Activated CD4-positive, alpha-beta T cell treated with anti-CD3 and anti-CD28 coated beads for 36 hours (primary cell): ENCODE measurements at places on chromosomes 5 and 9. TPM values are rescaled to one million over a fixed set of nuclear protein-coding genes. Genes with fewer than 3 reads are reported as not detected.

DNA sequence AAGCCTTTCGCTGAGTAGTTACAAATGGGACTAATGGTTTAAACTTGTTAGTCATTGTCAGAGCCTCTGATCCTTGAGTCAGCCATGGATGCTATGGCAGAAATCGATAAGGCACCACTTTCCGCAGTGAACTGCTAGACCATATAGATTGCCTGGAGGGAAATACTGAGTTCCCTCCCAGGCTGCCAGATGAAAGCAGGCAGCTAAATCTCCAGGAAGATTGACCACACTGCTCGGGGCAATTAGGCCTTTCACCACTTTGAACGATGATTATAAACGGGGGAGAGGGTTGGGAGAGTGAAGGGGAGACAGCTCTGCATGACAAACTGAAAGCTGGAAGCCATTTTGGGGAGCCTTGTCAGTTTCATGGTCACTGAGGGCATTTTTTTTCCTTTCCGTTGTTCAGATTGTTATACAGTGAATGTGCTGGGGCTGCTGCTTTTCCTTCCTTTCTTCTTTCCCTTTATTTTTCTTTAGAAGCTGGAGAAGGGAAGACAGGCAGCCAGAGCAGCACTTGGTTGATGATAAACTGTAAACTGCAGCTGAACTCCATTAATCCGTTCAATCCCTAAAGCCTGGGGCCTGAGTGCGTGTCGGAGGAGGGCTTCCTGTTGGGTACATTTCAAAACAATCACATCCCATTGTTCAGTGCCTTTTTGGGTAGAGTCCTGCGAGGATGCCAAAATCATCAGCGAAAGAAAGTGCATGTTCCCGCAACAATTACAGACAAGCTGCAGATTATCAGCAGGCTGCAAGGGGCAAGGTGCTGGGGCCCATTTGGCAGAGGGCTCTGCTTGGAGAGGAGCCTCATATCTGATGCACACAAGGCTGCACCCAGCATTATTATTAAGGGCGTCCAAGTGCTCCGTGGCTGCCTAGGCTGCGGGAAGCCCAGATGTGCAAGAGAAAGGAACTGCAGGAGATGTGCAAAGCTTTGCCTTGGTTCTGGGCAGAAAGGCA is 308.4 kb downstream of the PSAT1 start:
- no peak for DNase-seq

DNA sequence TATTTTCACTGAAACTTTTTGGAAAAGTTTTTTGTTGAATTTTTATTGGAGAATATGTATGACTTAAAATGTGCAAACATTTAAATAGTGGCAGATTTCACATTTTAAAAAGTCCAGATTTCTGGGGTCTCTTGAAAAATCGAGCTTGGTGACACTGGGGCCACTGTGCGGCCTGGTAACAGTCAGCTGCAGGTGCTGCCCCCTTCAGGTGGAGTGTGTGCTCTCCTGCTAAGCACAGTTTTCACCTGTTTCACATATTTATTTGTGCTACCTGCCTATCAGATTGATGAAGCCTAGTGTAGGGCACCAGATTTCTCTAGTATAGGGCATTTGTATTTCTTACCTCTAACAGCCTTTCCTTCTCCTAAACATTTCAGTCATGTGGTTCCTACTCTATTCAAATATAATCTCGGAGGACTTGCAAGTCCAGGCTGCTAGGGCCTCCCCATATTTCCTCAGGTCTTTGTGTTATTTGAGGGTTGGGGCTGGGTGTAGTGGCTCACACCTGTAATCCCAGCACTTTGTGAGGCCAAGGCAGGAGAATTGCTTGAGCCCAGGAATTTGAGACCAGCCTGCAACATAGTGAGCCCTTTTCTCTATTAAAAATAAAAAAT is 95.8 kb upstream of the KLF9 start:
- DNase-seq: peak; percentile 76

DNA sequence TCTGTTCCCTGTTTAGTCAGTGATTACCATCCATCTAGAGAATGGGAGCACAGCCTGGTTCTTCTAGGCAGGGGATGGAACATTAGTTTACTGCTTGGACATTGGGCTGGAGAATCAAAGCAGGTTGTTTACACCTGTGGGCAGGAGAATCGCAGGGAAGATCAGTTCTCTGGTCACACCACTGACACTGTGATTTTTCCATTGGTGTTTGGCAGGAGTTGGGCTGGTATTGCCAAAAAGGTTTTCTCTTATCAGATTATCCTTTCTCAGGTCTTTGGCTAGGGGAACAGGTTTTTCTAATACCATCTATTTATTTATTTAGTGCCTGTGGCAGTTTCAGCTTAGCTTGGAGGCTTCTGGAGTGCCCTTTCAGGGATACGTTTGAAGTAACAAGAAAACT is 219.3 kb upstream of the GRIN3A start:
- no peak for DNase-seq

The RANBP3L gene
- 0.07 TPM for total RNA-seq

GRCh38 chr9:2229109-2229721 is 214.1 kb downstream of the SMARCA2 start:
- DNase-seq: no peak

The DIPK1B gene
- total RNA-seq: 0.25 TPM

The SPATA6L gene
- 0.21 TPM for total RNA-seq

GRCh38 chr9:29969856-29970647 is 2396.8 kb upstream of the C9orf72 start:
- no peak for DNase-seq

- peak; percentile 61 for DNase-seq
These were observed 57.1 kb upstream of the FUBP3 start for GRCh38 chr9:130522233-130522808.

- no peak for DNase-seq
These were observed 273.2 kb downstream of the GADD45G start for GRCh38 chr9:89878003-89878411.

DNA sequence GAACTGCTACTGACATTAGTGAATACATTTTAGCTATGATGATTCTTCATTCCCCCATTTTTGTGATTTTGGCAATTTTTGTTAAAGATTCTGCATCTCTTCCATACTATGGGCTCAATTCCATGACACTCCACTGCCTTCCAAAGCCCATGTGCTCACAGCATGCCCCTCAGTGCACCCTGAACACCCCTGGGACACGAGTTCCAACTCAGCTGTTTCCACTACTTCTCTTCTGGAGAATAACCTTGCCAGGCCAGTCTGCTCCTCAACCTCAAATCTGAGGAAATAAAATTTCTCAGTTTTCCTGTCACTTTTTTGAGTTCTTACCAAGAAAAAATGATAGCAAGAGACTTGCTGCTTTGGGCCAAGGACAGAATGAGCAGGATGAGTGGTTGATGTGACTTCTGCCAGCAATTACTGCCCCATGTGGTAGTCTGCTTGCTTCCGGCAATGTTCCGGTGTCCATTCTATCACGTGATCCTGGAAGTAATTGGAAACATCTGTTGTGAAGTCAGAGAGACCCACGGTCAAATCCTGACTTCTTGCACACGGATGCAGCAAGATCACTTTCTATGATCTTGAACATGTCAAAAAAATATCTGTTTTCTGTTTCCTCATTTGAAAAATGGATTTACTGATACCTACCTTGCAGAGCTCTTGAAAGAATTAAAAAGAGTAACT is 58.3 kb downstream of the EGFLAM start:
- DNase-seq: no peak

DNA sequence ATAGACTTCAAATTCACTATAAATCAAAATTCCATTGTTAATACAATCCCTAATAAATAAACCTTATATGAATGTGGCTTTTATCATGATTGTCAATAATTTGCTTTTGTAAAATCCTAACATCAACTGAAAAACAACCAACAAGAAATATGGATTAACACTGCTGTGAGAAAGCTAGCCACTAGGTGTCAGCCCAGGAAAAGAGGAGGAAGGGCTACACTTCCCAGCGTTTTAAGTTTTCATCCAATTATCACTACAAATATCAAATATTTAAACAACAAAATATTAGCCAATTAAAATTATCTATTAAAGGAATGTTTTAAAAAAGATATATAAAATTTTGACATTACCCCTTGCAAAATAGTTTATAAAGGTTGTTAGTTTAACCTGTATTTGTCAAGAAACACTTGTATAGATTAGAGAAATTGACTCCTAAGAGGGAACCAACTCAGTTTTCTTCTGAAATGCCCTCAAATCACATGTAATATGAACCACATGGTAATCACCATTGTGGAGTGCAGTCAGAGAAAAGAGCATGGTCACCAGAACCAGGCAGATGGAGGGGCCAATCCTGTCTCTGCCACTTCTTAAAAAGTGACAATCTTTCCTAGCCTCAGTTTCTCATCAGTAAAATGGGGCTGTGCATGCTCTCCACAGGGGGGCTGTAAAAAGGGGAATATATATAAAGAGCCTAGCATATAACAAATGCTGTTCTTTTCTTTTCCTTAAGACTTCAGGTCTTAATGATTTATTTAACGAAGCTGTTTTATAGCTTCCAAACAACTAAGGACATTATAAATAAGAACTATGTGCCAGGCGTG is 188.2 kb downstream of the CRB2 start:
- peak; percentile 44 for DNase-seq
